ENCODE measurements at places on chromosomes 11 and 22. TPM values are rescaled to one million over a fixed set of nuclear protein-coding genes. Genes with fewer than 3 reads are reported as not detected.

Gene MICAL2
- 238 TPM for total RNA-seq

Gene DTX4
- total RNA-seq = 1.2 TPM

Gene SCN2B
- not detected for total RNA-seq

Gene CCND1
- total RNA-seq = 245 TPM

Gene CYP2D6
- 0.61 TPM for total RNA-seq

Gene OR51E2
- total RNA-seq = not detected

Gene C11orf86
- not detected for total RNA-seq

DNA sequence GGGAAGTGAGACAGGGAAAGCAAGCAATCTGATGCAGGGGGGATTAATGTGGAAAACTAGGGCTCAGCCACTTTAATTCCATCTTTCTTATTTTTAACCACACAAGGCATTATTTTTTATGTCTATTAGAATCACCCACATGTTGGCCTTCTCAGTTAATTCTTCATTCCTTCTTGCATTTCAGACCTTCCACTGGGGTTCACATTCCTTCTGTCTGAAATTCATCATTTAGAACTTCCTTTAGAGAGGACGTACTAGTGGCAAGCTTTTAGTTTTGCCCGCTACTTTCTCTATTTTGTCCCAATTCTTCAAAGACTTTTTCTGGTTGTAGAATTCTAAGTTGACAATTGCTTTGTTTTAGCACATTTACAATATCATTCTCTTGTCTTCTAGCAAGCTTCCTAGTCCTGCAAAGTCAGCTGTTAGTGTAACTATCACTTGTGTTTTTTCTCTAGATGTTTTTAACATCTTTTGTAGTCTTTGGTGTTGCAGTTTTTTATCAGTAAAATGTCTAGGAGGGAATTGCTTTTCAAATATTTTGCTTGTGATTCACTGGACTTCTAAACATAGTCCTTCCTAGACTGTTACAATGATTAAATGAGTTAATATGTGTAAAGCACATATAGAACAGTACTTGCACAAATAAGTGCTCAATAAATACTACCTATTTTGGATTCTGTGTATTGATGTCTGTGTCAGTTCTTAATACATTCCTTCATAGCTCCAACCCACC, 5.5 kb upstream of the NNMT start:
- DNase-seq = no peak

DNA sequence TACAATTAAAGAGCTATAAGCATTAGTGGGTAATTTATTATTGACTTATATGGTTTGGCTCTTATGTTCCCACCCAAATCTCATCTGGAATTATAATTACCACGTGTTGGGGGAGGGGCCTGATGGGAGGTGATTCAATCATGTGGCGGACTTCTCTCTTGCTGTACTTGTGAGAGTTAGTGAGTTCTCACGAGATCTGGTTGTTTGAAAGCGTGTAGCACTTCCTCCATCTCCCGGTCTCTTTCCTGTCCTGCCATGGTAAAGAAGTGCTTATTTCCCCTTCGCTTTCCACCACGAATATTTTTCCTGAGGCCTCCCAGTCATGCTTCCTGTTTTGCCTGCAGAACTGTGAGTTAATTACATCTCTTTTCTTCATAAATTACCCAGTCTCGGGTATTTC, 28.1 kb upstream of the CHORDC1 start:
- DNase-seq = no peak

GRCh38 chr22:50236731-50237409, 8.0 kb downstream of the TUBGCP6 start:
- DNase-seq = no peak

DNA sequence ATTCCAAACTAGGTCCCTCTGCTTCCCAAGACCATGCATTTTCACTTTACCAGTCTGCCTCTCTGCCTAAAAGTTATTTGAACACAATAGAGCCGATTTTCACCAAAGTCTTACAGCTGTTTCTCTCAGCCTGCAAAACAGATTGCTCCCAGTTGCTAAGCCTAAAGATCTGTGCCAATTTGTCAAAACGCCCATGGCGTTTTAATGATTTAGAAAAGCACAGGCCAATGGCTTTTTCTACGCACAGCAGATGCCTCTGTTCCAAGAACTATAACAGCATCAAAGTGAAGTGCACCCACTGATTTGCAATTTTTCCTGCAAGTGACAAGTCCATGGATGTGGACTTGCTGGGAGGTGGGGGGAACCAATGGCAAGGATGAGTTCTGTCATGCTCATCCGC, 173.9 kb upstream of the SYN3 start:
- no peak for DNase-seq
